Foreskin keratinocyte (primary cell): ENCODE measurements at places on chromosomes 7 and 10. TPM values are rescaled to one million over a fixed set of nuclear protein-coding genes. Genes with fewer than 3 reads are reported as not detected.

DNA sequence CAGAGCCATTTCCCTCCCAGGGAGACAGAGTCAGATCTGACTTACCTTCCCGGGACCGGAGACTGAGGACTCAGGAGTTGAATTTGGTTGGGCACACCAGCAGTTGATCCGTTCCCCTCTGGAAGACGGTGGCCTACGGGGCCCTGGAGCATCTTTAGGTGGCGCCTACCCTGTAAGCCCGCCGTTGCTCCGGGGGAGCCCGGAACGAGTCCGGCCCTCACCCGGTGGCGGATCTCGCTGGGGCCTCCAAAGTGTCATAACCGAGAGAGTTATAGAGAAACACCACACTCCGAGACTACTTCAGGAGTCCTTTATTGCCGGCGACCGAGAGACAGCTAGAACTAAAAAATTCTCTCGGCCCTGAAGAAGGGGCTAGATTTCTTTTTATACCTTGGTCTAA is 182.8 kb upstream of the MBL2 start:
- no peak for DNase-seq

- no peak for DNase-seq
Measured at GRCh38 chr10:72511459-72511858, 114.4 kb downstream of the MICU1 start.

- DNase-seq, result peak; percentile 61
Measured at GRCh38 chr7:17298102-17298839, at the start of gene AHR. Gene AHR (plus strand): TSS chr7:17298652. CDS start chr7:17299265, 613 bp downstream.

GRCh38 chr10:132257271-132257670 is 50.5 kb downstream of the STK32C start:
- no peak for DNase-seq

DNA sequence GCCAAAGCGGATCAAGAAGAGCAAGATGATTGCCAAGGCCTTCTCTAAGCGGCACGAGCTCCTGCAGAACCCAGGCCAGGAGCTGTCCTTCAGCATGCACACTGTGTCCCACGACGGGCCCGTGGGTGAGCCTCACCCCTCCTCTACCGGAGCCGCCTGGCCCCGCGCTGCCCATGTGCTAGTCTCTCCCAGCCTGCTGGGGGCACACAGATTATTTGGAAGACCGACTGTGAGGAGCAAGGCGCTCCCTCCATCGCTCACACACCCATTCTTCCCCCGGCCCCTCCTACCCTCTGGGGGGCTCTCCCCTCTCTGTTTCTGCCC is 13.9 kb upstream of the AHCYL2 start:
- DNase-seq, result no peak

DNA sequence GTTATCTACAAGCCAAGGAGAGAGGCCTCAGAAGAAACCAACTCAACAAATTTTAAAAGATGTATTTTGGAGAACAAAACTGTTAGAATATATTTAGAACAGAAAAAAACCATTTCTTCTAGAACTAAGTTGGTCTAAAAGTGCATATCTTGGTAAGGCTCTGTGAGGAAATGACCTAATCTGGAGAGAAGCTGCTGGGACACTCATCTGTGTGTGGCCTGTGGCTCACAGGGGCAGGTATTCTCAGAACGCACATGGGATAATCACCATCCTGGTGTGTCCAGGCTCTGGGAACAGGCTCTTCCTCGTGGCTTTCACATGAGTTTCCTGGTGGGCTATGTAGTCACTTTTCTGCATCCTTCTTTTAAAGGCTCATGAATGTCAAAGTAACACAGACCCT is 38.1 kb upstream of the PRSS1 start:
- no peak for DNase-seq

GRCh38 chr7:22447762-22448161 is 52.2 kb downstream of the STEAP1B start:
- no peak for DNase-seq

GRCh38 chr7:51014811-51015210 is 232.1 kb upstream of the GRB10 start:
- no peak for DNase-seq

DNA sequence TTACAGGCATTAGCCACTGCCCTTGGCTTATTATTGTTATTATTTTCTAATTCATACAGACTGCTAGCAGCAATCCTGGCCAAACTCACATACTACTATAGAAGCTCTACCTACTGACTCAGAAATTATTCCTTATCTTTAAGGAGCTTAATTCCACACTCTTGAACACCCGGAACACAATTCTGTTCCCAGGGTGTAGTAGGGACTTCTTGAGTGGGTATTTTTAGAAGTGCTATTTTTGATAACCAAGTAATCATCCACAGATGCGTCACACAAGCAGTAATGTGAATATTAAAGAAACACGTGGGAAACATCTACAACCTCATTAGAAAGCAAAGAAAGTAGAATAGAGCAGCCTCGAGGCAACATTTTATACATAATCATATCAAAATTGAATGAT is 149.2 kb downstream of the PTEN start:
- no peak for DNase-seq

DNA sequence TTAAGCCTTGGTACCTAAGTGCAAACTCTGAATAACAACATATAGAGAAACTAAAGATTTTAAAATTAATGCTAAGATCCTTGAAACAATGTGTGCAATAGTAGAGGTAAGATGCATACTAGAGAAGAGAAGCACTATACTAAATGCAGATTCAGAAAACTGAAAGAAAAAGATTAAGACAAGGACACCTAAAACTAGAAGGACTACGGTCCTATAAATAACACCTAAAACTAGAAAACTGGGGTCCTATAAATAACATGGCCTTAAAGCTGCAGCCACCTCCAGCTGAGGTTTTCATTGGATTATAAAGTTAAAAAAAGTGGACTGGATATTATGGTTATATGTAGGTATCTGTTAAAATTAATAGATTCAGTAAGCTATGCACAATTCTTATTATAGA is 320.9 kb downstream of the IPMK start:
- no peak for DNase-seq

DNA sequence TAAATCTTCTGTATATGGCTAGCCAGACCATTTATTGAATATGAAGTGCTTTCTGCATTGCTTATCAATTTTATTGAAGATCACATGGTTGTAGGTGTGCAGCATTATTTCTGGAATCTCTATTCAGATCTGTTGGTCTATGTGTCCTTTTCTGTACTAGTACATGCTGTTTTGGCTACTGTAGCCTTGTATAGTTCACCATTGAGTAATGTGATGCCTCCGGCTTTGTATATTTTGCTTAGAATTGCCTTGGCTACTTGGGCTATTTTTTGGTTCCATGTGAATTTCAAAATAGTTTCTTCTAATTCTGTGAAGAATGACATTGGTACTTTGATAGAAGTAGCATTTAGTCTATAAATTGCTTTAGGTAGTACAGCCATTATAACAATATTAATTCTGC is 1187.2 kb downstream of the XPNPEP1 start:
- DNase-seq, result no peak

GRCh38 chr10:114297136-114297705 is 58.2 kb downstream of the VWA2 start:
- DNase-seq, result no peak

DNA sequence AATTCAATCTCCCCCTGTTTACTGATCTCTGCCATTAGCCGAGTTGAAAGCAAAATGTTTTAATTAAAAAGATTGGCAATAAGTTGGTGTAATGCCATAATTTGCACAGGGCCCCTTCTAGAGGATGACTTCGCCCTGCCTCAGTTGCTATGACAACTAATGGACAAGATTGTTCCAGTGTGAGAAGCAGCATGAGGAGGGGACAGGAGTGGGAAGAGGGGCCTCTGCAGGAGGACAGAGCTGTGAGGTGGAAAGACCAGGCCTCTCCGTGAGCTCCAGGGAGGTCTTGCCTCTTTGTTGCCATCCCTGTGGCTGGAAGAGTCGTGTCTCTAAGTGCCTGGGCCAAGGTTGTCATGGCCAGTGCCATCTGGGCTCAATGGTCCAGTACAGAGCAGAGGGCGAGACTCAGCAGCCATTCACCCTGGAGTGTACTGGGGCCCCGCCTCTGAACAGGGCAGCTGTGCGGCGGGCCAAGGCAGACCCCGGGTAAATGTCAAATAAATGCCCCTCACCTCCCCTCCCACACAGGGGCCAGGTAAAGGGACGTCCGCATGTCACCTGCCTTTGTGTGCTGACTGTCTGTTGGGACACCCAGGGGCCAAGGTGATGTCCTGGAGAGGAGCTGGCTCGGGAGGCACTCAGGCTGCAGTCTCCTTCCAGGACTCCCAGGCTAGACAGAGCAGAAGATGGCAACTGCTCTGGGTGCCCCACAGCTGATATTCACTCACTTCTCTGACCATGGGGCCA is 97.0 kb upstream of the RET start:
- no peak for DNase-seq

Gene KCNK18
- total RNA-seq, result not detected in 2 replicates

Gene SPDYE1
- total RNA-seq, result not detected in 2 replicates

Gene SAMD9L
- total RNA-seq, result 7.6 and 13.5 TPM in 2 replicates
